Eye (tissue), 1 donor: ENCODE measurements at places on chromosomes 3 and 15.

DNA sequence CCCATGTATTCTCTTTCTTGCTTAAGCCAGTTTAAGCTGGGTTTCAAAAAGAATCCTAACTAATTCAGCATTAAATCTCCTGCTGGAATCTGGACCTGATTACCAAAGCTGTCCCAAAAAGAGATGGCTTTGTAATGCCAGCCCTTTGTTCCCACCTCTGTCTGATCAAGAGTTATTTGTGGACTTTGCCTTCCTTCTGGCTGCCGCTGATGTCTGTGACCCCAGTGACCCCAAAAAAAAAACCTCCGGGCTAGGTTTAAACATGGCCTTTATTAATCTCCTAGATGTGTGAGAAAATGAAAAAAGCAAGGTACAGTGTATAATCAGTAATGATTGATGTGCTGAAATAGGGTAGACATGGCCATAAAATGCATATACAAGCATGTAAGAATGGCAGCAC, 20.7 kb downstream of the CRYGS start:
- no peak for DNase-seq

DNA sequence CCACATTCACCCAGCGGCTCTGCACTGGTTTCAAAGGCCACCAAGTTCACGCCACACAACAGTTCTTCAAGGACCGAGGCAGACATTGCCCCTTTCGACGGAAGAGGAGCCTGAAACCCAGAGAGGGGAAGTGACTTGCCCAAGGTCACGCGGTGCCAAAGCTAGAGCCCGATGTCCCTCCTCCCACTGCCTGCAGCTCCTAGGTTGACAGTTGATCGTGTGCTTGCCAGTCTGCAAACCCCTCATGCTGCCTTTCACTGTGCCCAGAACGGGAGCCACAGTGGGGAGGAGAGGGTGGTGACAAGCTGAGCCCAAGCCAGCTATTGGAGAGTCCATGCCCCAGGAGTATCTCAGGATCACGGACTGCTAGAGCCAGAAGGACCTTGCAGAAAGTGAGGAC, 230.9 kb downstream of the XXYLT1 start:
- DNase-seq = no peak

- no peak for DNase-seq
Measured at GRCh38 chr15:96011136-96011535, 319.4 kb upstream of the NR2F2 start.

DNA sequence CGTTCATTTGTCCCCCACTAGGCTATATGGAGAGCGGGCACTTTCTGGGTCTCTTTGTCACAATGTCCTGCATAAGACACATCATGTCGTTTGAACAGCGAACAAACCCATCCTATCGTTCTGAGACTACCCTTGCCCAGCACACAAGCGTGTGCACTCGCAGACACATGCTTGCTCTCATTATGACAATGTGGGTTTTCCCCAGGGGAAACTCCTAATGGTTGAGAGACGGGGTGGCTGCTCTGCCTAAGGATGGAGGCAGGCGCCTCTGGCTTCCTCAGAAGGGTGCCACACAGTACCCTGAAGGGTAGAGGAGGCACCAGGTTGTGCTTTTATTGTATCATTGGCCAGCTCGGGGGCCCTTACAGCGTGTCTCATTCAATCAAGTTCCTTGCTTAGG, 51.0 kb upstream of the MYZAP start:
- DNase-seq = no peak

DNA sequence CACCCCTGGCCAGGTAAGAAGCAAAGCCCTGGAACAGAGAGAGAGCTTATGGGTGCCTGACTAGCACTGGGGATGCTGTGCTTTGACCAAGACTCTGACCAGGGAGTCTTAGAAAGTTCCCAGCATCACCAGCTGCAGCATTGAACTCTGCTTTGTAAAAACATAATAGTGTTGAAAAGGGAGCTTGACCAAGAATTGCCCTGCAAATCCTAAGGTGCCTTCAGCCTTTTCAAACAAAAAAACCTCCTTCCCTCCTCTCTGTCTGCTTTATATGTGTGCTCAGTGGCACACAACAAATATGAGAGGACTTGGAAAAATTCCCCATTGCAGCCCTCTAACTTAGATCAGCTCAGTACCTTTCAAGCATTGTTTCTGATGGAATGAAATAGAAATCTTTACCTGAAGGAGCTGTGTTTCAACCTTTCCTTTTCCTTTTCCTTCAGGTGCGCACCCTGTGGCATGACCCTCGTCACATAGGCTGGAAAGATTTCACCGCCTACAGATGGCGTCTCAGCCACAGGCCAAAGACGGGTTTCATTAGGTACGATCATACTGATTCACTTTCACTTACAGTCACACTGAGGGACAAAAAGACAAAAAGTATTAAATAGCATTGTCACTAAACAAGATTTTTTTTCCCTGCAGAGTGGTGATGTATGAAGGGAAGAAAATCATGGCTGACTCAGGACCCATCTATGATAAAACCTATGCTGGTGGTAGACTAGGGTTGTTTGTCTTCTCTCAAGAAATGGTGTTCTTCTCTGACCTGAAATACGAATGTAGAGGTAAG, 13.0 kb downstream of the THBS1 start:
- DNase-seq = no peak

GRCh38 chr15:83287541-83288027, 3.1 kb upstream of the BNC1 start:
- peak; percentile 43 for DNase-seq

GRCh38 chr15:65954289-65954741, 85.0 kb downstream of the RAB11A start:
- DNase-seq = no peak

DNA sequence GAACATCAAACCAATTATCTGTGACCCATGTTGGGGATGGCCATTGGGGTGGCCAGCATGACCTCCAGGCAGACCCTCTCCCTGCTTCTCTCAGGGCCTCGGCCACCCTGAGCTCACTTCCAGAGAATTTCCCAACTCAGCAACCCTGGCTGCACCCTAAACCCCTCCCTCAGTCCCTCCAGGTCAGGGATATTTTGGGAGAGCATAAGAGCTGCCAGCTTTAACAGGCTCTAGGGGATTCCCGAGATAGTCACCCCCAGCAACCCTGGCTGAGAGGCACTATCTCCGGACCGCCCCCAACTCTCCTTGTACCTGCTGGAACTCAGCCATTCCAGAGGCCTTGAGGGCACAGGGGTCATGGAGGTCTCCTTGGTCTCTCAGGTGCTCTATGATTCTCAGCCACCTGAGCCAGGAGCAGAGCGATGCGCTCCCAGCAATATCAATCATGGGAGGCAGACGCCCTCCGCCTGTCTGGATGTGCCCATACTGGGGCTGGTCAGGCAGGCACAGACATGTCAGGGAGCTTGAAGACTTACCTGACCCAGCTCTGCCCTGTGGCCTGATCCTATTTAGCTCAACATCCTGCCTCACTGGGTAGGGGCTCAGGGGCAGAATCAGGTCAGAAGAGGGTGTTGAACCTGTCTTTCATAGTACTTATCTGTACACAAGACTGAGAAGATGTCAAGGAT, 34.9 kb upstream of the CILP start:
- no peak for DNase-seq

DNA sequence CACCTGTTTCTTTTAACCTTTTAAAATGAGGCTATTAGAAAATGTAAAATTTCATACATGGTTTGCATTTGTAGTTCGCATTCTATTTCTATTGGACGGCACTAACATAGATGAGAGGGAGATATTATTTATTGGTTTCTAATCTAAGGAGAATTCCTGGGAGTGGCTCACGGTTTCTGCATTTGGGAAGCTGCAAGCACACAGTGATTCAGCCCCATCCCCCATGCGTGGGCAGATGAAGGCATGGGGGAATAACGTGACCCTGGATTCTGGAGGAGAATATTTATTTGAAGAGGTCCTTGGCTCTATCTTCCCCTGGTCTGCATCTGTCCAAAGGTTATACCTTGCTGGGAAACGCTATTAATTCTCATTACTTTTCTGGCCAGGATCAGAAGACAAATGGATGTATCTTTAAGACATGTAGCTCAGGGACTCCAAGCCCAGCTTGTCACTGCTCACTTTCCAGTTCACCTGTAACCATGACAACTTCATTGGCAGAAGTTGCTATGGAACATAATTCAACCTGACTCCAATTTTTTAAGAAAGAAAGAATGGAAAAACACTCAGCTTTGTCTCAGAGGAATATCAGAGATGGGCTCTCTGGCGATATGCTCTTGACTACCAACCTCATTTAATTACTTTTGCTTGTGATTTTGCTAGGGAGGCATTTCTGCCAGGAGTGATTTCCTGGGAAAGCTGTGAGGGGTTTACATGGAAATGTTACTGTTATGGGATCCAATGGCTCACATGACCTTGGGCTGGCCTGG, 27.2 kb upstream of the POMGNT2 start:
- DNase-seq = peak; percentile 59

DNA sequence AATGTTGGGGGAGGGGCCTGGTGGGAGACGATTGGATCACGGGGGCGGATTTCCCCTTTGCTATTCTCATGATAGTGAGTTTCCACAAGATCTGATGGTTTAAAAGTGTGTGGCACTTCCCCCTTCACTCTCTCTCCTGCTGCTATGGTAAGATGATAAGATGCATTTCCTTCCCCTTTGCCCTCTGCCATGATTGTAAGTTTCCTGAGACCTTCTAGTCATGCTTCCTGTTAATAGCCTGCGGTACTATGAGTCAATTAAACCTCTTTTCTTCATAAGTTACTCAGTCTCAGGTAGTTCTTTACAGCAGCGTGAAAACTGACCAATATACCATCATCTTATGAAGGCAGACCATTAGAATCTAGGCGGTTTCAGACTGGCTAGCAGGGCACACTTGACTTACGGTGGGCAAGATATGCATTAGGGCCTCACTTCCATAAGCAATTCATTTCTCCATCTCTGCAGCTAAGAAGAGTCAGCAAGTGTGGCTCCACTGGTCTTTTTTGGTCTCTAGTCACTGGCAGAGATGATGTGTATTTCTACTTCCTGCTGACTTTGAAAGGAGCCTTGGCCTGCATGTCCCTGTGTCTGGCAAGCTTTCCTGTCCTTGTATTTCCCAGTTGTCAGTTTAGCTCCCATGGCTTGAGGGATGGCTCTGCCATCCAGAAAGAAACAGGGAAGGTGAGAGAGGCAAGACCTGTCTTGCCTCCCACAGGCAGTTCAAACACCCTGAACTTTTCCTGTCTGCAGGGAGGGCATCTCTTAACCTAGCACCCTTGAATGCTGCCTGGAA, 109.0 kb upstream of the ADAMTS9 start:
- no peak for DNase-seq

GRCh38 chr3:4988983-4989834, 10.0 kb downstream of the BHLHE40 start:
- no peak for DNase-seq

DNA sequence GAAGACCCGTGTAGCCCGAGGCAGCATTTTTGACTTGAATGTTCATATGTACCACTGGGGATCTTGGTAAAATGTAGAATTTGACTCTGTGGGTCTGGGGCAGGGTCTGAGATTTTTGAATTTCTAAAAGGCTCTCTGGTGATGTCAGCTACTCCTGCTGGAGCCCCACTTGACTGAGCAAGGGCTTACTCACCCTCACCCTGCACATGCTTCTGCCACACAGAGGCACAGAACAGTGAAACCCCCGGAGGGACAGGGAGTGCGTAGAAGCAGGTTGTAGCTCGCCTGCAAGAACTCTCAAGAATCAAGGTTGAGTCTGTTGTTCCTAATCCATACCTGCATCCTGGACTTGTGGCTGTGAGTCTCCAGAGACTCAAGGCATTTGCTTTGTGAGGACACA, 41.1 kb downstream of the SLCO3A1 start:
- no peak for DNase-seq

- no peak for DNase-seq
Measured at GRCh38 chr3:148951599-148952361, 39.6 kb upstream of the GYG1 start.

DNA sequence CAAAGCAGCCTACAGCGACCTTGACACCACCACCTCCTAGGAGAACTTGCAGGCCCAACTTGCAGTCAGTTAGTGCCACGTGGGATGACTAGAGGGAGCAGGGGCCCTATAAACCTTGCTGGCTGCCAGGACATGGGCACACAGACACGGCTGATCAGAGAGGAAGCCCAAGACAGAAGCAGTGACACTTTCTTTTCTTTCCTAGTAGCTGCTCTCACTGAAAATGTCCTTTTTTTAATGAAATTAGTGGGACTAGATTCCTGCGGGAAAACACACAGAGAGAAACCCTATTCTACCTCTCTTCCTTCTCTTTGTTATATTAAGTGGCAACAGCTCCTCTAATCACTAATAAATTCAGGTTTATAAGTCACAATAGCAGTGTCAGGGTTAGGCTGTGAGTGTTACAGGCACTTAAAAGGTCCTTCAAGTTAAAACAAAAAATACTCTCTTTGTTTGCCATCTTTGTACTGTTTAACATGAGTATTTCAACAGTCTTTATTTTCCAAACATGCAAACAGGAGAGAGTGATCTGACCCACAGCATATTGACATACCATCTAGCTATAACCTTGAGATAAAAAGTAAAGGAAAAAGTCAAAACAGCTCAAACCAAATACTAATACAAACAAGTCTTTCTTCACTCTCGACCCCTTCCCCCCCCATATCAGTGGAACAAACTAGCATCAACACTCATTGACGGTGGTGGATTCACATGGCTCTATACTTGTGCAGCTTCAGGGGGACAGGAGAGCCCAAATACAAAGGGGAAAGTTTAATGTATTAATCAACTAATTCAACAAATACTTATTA, 2.1 kb upstream of the TMEM212 start:
- DNase-seq = no peak

- DNase-seq = no peak
Measured at GRCh38 chr3:143784446-143784845, 63.8 kb downstream of the SLC9A9 start.

GRCh38 chr15:85379403-85380131, 836 bp upstream of the AKAP13 start:
- DNase-seq = peak; percentile 60

DNA sequence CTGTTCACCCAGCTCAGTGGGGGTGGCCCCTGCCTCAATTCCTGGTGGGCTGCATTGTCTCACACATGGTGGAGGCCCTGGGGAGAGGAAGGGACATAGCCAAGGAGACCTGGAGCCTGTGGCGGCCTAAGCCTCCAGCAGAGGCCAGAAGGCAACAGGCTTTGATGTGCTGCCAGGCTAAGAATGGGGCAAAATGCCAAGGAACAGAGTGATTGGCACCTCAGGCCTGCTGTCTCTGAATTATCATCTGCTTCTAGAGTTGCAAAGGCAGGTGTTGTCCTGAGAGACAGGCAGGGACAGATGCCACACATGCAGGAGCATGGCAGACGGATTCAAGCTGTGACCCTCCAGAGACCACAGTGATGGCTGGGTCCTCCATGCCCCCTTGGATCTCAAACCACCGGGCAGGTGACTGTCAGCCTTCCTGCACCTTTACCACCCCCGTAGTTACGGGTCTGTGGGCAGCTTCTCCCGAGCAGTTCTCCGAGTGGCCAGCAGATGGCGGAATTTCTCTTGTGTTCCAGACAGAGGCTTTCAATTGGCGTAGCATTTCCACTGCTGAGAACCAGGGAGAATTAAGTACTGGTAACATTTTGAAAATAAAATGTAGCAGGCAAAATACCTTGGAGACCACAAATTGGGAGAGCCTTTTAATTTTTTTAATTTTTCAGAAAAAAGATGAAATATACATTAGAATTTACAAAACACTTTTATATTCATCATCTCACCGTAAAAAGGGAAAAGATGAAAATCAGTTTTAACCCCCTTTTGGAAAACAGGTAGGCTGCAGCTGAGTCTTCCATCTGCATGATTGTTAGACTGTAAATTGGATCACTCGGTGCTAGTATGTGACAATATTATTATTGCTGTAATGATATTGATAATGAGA, 525.5 kb upstream of the CFAP20DC start:
- DNase-seq = peak; percentile 94
